Right renal pelvis (tissue), 4 donors: ENCODE measurements at places on chromosomes 16 and 17. TPM values are rescaled to one million over a fixed set of nuclear protein-coding genes. Genes with fewer than 3 reads are reported as not detected.

- DNase-seq, result no peak
Observed at GRCh38 chr17:77330602-77331081, 189.9 kb downstream of the SEC14L1 start.

- no peak for DNase-seq
Observed at GRCh38 chr17:50346313-50347116, 589 bp downstream of the XYLT2 start.

DNA sequence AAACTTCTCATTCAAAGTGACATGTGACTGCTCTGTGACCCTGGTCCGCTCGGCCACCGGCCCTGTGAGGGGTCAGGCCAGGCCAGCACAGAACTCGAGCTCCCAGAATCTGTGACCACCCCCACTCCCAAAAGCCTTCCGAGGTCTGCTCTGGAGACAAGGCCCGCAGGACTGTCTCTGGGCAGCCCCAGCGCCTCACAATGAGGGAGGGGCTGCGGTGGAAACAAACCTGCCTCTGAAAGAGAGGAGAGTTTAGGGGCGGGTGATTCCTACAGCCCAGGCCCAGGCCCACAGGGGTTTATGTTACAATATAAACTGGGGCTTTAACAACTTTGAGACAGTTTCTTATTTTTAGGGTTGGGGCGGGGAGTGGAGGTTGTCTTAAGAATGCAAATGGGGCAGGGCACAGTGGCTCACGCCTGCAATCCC lies 19.9 kb downstream of the IGFBP4 start:
- DNase-seq, result no peak

DNA sequence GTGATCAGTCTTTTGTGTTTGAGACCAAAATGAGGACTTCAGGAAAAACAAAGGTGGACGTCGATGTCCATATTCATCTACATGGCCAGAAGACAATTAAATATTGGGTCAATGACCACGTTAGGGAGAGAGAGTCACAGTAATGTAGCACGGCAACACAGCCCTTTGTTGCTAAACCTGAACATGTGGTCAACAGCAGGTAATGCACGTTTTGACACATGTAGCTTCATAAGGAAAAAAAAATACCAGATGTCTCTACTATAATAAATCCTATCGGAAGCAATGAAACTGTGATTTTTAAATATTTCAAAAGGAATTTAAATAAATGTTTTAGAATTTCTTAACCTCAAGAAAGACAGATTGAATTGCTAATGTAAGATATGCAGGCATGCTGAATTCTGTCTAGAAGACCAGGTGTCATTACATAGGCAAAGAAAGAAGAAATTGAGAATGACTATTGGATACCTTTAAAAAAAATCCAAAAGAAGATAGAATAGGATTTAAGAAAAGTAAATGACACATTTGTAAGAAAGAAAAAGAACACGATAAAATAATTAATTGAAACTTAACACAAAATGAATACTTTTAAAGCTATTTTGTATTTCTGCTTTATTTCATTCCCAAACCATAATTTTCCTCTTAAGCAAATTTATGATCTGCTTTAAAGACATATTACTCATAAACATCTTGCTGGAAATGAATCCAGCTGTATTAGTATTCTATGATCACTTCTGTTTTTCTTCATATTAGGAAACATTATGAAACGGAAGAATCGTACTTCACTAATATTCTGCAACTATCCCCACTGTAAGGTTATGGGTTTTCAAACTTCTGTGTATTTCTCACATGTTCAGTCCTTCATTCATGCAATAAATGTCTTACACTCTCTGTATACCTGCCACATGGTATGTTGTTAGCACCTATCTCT lies 30.1 kb downstream of the ABCA8 start:
- DNase-seq, result no peak

- DNase-seq, result no peak
Observed at GRCh38 chr17:29089601-29090044, 46.7 kb downstream of the PIPOX start.

GRCh38 chr17:53391197-53391596 lies 431.5 kb upstream of the KIF2B start:
- no peak for DNase-seq

- no peak for DNase-seq
Observed at GRCh38 chr17:52827526-52827925, 669.0 kb upstream of the CA10 start.

DNA sequence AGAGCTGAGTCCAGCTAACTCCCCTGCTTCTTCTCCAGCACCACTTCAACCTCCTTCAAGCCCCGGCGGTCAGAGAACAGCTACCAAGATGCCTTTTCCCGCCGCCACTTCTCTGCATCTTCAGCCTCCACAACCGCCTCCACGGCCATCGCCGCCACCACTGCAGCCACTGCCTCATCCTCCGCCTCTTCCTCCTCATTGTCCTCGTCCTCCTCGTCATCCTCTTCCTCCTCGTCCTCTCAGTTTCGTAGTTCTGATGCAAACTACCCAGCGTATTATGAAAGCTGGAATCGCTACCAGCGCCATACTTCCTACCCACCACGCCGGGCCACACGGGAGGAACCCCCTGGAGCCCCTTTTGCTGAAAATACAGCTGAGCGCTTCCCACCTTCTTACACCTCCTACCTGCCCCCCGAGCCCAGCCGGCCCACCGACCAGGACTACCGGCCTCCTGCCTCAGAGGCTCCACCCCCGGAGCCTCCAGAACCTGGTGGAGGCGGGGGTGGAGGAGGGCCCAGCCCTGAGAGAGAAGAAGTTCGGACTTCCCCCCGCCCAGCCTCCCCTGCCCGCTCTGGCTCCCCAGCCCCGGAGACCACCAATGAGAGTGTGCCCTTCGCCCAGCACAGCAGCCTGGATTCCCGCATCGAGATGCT lies 7.1 kb downstream of the SETD1A start:
- no peak for DNase-seq

GRCh38 chr17:609232-609810 lies 105.3 kb downstream of the VPS53 start:
- no peak for DNase-seq

VTN gene
- 21.3 TPM for polyA plus RNA-seq

COX6A2 gene
- polyA plus RNA-seq, result 0.80 TPM

LPO gene
- 0.29 TPM for polyA plus RNA-seq
